Activated CD4-positive, alpha-beta memory T cell treated with anti-CD3 and anti-CD28 coated beads, Interleukin-2, amount 10 ng/mL, durations not matched to agents 7 days and 5 days (primary cell): ENCODE measurements at places on chromosomes 2 and 18. TPM values are rescaled to one million over a fixed set of nuclear protein-coding genes. Genes with fewer than 3 reads are reported as not detected.

GRCh38 chr18:13211534-13211933 is 7.0 kb upstream of the LDLRAD4 start:
- H3K27me3 ChIP-seq = peaks cover 55% of the 10 kb centered on the region
- DNase-seq = no peak
- H3K27ac ChIP-seq = no peak overlapping the region

The STPG4 gene
- not detected for total RNA-seq

The XDH gene
- 1.6 TPM for total RNA-seq

The ABCB6 gene
- total RNA-seq = 15.2 TPM

- no peak for DNase-seq
- peaks cover 3% of the 10 kb centered on the region for H3K27me3 ChIP-seq
- peaks cover 6% of the 10 kb centered on the region for H3K4me1 ChIP-seq
- peaks cover 3% of the 10 kb centered on the region for H3K36me3 ChIP-seq
These were observed 82.0 kb downstream of the WDPCP start for GRCh38 chr2:63506320-63506719.

The LIPG gene
- not detected for total RNA-seq

The MEIS1 gene
- total RNA-seq = not detected

DNA sequence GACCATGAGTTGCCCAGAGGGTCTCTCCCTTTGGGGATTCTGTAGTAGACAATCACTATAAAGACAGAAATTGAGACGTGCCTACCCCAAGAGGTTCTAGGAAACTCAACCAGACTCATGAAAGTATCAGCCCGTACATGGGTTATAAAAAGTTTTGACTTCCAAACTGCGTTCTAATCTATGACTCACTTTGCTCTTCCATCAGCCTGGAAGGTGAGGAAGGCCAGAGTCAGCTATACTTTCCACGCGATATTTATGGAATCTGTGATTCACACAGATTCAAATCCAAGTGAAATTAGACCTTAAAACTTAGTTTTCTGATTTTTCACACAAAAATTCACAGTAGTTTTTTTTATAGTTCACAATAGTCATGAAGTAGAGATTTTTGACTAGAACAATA is 7.7 kb upstream of the LYPD1 start:
- no peak overlapping the region for H3K27ac ChIP-seq
- no peaks in the 10 kb centered on the region for H3K4me1 ChIP-seq
- no peak overlapping the region for H3K4me3 ChIP-seq
- peaks cover 2% of the 10 kb centered on the region for H3K27me3 ChIP-seq
- no peak for DNase-seq

- H3K27me3 ChIP-seq = no peaks in the 10 kb centered on the region
- H3K4me3 ChIP-seq = no peak overlapping the region
- H3K27ac ChIP-seq = no peak overlapping the region
- H3K36me3 ChIP-seq = no peaks in the 10 kb centered on the region
These were observed 243.1 kb upstream of the FANCL start for GRCh38 chr2:58484221-58484620.

The SATB2 gene
- total RNA-seq = 0.18 TPM

GRCh38 chr2:182915369-182916326 is 49.2 kb upstream of the FRZB start:
- H3K36me3 ChIP-seq = no peaks in the 10 kb centered on the region
- H3K27me3 ChIP-seq = no peaks in the 10 kb centered on the region
- peaks cover 3% of the 10 kb centered on the region for H3K4me1 ChIP-seq
- DNase-seq = no peak

The NLRC4 gene
- total RNA-seq = 0.08 TPM

- no peaks in the 10 kb centered on the region for H3K36me3 ChIP-seq
- H3K4me3 ChIP-seq = no peak overlapping the region
- peaks cover 1% of the 10 kb centered on the region for H3K4me1 ChIP-seq
- DNase-seq = no peak
- H3K27me3 ChIP-seq = peaks cover 10% of the 10 kb centered on the region
- H3K27ac ChIP-seq = no peak overlapping the region
These were observed 135.9 kb downstream of the PRPF40A start for GRCh38 chr2:152581360-152581759.

GRCh38 chr2:205675861-205676516 is 6.3 kb upstream of the NRP2 start:
- no peak overlapping the region for H3K27ac ChIP-seq
- H3K4me3 ChIP-seq = no peak overlapping the region
- H3K4me1 ChIP-seq = peaks cover 4% of the 10 kb centered on the region
- no peak for DNase-seq
- peaks cover 31% of the 10 kb centered on the region for H3K27me3 ChIP-seq
- no peaks in the 10 kb centered on the region for H3K36me3 ChIP-seq

- H3K4me1 ChIP-seq = peaks cover 17% of the 10 kb centered on the region
- H3K27ac ChIP-seq = no peak overlapping the region
- no peaks in the 10 kb centered on the region for H3K36me3 ChIP-seq
These were observed 363.6 kb downstream of the LPIN1 start for GRCh38 chr2:12110074-12110473.

GRCh38 chr2:240645346-240645745 is 20.1 kb downstream of the GPR35 start:
- peaks cover 5% of the 10 kb centered on the region for H3K4me1 ChIP-seq
- peak; percentile 12 for DNase-seq
- H3K27me3 ChIP-seq = peaks cover 25% of the 10 kb centered on the region
- no peaks in the 10 kb centered on the region for H3K36me3 ChIP-seq
- no peak overlapping the region for H3K27ac ChIP-seq
- no peak overlapping the region for H3K4me3 ChIP-seq

- H3K4me1 ChIP-seq = peaks cover 93% of the 10 kb centered on the region
- H3K36me3 ChIP-seq = peaks cover 3% of the 10 kb centered on the region
- no peak overlapping the region for H3K27ac ChIP-seq
- H3K4me3 ChIP-seq = no peak overlapping the region
- H3K27me3 ChIP-seq = no peaks in the 10 kb centered on the region
- no peak for DNase-seq
These were observed 68.8 kb downstream of the LDLRAD4 start for GRCh38 chr18:13287372-13287771.

The SCN1A gene
- not detected for total RNA-seq

The TM4SF20 gene
- not detected for total RNA-seq

The GALR1 gene
- total RNA-seq = not detected

The MAPK4 gene
- not detected for total RNA-seq

DNA sequence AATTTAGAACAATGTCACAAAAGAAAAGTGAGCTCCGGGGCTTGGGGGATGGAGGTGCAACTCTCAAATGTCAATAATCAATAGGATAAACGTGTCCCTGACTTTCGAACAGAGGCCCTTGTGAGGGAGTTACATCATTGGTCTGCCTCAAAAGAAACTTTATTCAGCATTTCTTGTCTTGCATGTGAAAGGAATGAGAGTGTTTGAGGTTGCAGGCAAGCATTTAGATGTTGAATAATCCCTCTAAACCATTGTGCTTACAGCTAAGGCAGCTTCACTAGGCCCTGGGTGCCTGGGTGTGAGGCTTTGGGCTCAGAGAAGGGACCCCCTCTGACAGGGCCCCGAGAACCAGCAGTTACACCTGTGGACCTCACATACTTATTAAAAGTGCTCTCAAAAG is 28.6 kb upstream of the FHL2 start:
- peaks cover 11% of the 10 kb centered on the region for H3K27me3 ChIP-seq
- H3K27ac ChIP-seq = no peak overlapping the region
- no peak for DNase-seq
- H3K36me3 ChIP-seq = no peaks in the 10 kb centered on the region
- peaks cover 12% of the 10 kb centered on the region for H3K4me1 ChIP-seq
- H3K4me3 ChIP-seq = no peak overlapping the region

The TMEM87B gene
- total RNA-seq = 23.8 TPM

DNA sequence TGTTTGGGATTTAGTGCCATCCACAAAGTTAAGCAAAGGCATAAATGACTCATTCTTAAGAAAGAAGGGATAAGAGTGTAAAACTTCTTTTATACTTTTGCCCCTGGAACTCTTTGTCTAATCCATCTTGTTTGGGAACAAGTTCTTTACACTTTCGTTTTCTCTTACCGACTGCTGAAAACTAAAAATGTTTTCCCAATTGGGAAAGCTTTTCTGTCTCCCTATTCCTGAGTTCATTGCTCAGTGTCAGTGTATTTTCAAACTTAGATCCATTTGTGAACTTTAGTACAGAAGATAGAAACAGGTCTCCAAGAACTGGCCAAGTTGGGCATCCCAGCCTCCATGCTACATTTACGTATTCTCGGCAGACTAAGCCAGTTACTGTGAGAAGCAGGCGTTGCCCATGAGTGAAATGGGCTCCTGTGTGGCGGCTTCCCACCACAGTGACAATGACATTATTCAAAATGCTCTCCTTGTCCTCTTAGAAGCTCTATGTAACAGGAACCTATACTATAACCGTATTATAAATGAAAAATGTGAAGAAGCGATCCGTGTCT is 51.7 kb downstream of the TGOLN2 start:
- H3K4me1 ChIP-seq = peaks cover 4% of the 10 kb centered on the region
- no peaks in the 10 kb centered on the region for H3K36me3 ChIP-seq
- H3K27ac ChIP-seq = no peak overlapping the region
- H3K27me3 ChIP-seq = peaks cover 11% of the 10 kb centered on the region
- DNase-seq = no peak

- no peak overlapping the region for H3K27ac ChIP-seq
- H3K4me1 ChIP-seq = no peaks in the 10 kb centered on the region
- no peak overlapping the region for H3K4me3 ChIP-seq
- H3K36me3 ChIP-seq = no peaks in the 10 kb centered on the region
These were observed 53.2 kb upstream of the CYRIA start for GRCh38 chr2:16718576-16719484.

The BOLL gene
- total RNA-seq = not detected

The SERPINB12 gene
- total RNA-seq = not detected

DNA sequence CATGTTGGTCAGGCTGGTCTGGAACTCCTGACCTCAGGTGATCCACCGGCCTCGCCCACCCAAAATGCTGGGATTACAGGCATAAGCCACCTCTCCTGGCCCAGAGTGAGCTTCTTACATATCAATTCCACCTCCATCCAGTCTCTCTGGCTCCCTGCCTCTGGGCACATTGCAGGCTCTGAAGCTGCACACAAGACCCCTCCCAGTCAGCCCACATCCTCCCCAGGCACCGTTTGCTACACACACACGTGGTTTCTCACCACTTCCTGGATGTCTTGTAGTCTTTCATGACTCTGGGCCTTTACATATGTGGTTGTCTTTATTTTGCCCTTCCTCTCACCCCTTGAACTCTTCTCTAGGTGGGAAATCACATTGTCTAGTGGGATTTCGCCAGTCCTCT is 64.0 kb upstream of the CABLES1 start:
- DNase-seq = peak; percentile 93
- no peaks in the 10 kb centered on the region for H3K27me3 ChIP-seq
- H3K36me3 ChIP-seq = peaks cover 20% of the 10 kb centered on the region
- H3K27ac ChIP-seq = peak overlapping the region; percentile 88

- H3K27me3 ChIP-seq = peaks cover 40% of the 10 kb centered on the region
- DNase-seq = no peak
- H3K27ac ChIP-seq = no peak overlapping the region
- H3K4me1 ChIP-seq = peaks cover 7% of the 10 kb centered on the region
- H3K4me3 ChIP-seq = no peak overlapping the region
These were observed 42.1 kb upstream of the FAM124B start for GRCh38 chr2:224444021-224444420.

The TMEM178A gene
- total RNA-seq = 0.43 TPM

The GTF2A1L gene
- not detected for total RNA-seq

GRCh38 chr2:134333646-134334189 is 79.8 kb downstream of the MGAT5 start:
- DNase-seq = no peak
- H3K27me3 ChIP-seq = no peaks in the 10 kb centered on the region
- H3K27ac ChIP-seq = no peak overlapping the region
- peaks cover 19% of the 10 kb centered on the region for H3K36me3 ChIP-seq
- H3K4me1 ChIP-seq = no peaks in the 10 kb centered on the region

DNA sequence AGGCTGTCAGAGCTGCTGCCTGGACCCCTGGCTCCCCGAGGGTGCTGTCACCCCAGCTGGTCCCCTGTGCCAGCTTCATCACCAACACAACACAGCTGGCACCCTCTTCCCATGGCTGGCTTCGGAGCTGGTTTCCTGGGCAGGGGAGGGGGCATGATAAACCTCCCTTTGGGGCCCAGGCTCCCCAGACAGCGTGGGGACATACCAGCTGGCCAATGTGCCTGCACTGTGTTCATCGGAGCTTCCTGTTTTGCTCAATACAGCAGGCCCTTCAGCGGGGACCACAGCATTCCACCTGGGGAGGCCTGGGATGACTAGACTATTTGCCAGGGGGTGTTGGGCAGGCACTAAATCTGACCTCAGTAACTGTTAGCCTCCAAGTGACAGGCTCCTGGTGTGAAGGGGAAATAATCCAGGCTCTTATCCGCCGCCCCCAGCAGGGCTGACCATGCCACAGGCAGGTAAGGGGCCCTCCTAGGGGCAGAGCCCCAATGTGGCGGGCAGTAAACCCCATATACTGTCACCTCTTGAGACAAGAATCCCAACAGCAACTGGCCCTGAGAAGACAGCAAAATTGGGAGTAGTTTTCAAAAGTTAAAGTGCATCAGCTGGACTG is 44.6 kb downstream of the EMX1 start:
- H3K27me3 ChIP-seq = no peaks in the 10 kb centered on the region
- H3K27ac ChIP-seq = no peak overlapping the region
- H3K36me3 ChIP-seq = peaks cover 2% of the 10 kb centered on the region
- peaks cover 5% of the 10 kb centered on the region for H3K4me1 ChIP-seq
- DNase-seq = no peak

DNA sequence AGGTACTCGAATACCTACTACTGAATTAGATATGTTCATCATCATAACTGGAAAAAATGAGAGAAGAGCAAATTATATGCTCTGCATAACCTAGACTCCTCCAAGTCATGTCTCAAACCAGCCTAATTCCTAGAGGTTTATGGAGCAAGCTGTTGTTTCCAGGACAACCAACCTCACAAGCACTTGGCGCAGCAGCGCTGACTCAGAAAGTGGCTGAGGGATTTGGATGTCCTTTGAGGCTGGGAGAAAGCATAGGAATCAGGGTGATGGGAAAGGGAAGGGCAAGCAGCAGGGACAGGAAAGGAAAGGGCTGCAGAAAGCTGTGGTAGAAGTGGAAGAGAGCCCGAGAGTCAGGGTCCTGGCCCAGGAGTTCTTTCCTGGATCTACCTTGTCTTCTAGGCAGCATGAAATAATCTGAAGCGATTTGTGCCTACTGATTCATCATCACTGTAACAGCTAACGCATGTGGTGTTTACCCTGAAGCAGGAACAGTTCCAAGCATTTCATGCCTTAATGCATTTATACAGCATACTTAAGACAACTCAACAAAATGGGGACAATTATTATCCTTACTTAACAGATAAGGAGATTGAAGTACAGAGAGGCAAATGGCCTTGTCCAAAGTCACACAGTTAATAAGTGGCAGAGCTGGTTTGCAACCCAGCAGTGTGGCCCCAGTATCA is 3.7 kb downstream of the PLEK start:
- H3K27ac ChIP-seq = no peak overlapping the region
- H3K36me3 ChIP-seq = peaks cover 12% of the 10 kb centered on the region
- H3K27me3 ChIP-seq = peaks cover 8% of the 10 kb centered on the region
- DNase-seq = no peak

The TBR1 gene
- not detected for total RNA-seq

DNA sequence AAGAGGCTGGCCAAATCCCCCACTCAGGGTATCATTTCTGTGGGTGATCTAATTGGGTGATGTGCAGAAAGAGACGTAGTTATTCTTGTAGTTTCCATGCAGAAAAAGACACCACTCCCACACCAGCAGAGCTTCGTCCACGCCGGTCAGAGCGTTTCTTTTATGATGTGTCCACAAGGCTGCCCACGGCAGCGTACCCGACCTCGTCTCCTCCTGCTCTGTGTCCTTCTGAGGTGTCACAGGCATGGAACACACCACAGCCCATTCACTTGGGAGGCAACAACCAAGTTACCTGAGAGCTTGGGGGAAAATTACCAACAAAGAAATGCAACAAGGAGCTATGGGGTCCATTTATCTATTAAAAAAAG is 131.3 kb downstream of the PXDN start:
- H3K4me1 ChIP-seq = no peaks in the 10 kb centered on the region
- DNase-seq = no peak
- no peak overlapping the region for H3K27ac ChIP-seq

The GPR75 gene
- total RNA-seq = 1.7 TPM
